ENCODE measurements at places on chromosomes 1 and 21. TPM values are rescaled to one million over a fixed set of nuclear protein-coding genes. Genes with fewer than 3 reads are reported as not detected.

DNA sequence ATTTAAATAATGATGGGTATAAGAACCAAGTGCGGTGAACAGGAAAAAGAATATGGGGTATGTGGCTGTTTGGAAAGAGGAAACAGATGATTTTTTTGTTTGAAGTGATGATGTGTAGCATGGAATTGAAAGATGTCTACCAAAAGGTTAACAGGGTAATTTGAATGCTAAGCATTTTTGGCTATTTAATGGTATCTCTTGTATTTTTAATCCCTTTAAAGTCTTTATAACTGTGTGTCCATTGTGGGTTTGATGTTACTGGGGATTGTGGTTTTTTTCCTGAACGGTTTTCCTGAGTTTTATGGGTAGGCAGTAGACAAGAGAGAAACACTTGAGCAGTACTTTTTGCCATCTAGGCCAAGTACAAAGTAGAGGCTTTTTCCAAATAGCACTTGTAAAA lies 63.2 kb downstream of the PRDM2 start:
- no peak for DNase-seq

DNA sequence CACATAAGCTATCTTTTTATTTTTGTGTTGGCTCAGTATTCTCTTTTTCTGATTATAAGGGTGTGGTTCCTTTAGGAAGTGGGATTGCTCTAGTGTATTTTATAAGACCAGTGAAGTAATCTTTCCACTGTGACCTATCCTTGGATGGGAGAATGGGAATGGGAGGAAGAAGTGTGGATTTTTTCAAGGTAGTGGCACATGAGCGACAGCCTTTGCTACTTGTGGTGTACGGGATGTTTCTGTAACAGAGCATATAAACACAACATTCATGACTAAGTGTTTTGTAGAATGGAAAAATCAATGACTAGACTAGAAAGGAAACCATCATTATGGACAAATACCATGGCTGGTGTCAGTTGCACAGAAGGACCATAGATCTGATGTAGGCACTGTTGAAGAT lies 209.6 kb downstream of the GIPC2 start:
- DNase-seq = no peak

DNA sequence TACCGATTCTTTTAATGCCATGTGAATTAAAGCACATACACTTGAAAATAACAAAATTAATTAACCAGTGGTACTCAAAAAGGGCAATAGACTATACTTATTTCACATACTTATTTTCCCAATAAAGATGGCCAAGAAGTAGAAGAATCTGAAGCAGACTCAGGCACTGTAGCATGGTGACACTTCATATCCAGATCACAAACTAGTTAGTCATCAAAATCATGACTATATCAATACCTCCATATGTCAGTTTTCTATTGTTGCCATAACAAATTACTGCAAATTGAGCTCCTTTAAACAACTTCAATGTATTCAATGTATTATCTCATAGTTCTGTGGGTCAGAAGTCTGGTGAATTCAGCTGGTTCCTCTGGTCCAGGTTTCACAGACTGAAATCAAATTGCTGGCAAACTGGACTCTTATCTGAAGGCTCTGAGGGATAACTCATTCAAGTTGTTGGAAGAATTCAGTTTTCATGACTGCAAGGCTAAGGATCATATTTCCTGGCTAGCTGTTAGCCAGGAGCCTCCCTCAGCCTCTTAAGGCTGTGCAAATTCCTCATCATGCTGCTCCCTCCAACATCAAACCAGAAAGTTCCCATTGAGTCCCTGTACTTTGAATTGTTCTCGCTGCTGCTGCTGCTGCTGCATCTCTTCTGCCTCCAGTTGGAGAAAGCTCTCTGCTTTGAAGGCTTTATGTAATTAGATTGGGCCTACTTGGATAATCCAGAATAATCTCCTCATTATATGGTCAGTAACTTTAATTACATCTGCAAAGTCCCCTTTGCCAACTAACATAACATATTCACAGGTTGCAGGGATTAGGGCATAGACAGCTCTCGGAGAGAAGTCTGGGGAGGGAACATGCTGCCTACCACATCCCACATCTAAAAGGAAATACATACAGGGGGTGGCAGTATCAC lies 91.5 kb downstream of the MRPL39 start:
- no peak for DNase-seq

- no peak for DNase-seq
Observed at GRCh38 chr1:77565321-77565720, 117.1 kb downstream of the ZZZ3 start.

MRPL55 gene
- polyA plus RNA-seq = 158 TPM

DNA sequence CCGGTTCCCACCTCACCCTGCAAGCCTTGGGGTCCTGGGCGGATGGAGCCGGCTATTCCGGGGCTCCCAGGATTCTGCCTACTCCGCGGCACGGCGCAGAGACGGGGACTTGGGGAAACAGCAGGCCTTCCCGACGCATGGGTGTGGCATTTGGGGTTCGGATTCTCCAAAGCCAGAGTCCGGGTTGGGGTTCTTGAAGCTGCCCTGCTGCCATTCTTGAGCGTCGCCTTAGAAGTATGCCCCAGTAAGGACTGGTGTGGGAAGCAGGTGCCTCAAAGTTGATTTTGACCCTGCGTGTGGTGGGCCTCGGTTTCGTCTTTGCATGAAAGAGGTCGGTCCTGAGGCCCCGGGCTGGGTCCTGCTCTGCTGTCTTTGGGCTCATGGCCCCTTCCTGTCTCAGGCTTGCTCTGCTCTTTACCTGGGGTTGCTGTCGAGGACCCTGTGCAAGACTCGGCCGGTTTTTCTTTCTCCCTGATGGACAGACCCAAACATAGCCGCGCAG lies 696 bp downstream of the GUK1 start:
- no peak for DNase-seq

DNA sequence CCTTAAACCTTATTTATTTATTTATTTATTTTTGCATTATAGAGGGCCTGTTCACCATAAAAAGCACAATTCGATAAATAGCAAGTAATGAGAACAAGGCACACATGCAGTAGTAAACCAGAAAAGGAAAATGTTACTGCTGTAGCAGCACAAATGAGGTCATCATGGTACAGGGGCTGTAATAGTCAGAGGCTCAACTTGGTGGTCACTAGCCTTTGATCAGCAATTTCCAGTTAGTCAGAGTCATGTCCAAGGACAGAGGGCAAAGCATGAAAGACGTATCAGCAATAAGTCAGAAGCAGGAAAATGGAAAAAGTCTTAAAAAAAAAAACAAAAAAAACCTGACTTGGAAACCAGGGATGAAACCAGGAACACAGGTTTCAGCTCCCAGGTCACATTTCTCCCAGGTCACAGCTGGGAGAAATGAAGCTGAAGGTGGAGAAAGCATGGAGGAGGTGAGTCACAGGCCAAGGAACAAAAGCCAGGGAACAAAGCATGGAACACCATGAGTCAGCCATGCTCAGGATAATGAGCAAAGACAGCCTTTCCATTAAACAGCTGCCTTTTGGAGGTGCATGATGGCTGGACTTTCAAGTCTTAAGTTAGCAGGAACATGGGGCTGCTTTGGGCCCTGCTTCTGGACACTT lies 556.3 kb downstream of the LTN1 start:
- no peak for DNase-seq

FOXD2 gene
- polyA plus RNA-seq = 0.13 TPM

GRCh38 chr1:102970496-102971078 lies 137.7 kb downstream of the COL11A1 start:
- DNase-seq = no peak

- DNase-seq = no peak
Observed at GRCh38 chr1:34884536-34884935, 25.0 kb upstream of the SMIM12 start.

KCNE2 gene
- 235 TPM for polyA plus RNA-seq

FCRL4 gene
- not detected for polyA plus RNA-seq

DNA sequence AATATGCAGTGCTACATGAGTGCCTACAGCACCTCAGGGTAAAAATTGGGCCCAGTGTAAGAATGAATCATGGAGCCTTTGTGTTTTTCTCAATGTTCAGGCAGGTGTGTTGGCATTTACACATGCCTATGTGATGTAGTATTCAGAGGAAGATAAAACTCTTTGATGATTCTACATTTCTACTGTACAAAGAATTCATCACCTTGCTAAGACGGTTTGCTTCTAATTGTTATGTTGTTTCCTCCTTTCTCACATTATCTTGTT lies 867.3 kb downstream of the TTLL7 start:
- DNase-seq = no peak

LMX1A gene
- polyA plus RNA-seq = not detected

FAM177B gene
- polyA plus RNA-seq = 5.9 TPM

DNA sequence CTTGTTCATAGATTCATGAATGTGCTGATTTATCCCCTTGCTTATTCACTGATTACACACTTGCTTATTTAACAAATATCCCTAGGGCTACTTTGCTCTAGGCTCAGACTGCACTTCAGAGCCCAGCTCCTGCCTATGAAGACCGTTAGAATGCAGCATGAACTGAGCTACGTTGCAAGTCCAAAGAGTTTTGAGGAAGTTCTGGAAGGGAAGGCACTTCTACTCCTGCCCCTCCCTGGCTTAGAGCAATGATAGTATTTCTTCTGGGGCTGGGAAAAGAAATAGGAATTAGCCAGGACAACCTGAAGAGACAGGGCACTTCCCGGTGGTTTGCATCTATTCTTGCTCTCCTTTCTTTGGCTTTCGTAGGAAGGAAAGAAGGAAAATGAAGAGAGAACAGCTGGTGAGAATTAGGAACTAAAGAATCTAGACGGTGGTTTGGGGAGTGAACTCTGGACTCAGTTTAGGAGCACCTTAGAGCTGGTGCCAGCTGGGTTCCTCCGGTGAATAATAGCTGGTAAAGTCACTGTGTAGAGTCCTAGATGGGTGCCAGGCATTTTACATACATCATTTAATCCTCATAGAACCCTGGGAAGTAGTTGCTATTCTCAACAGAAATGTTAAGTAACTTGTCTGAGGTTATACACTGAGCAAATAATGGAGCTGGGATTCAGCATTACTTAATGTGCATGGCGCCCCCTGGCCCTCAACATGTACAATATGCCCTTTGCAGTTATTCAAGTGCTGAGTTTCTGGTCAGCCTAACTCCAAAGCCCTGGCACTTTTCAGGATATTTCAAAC lies 65.9 kb downstream of the NDUFS5 start:
- peak; percentile 92 for DNase-seq

PCBP3 gene
- polyA plus RNA-seq = 1.8 TPM

GRCh38 chr1:32474954-32475353 lies 10.1 kb downstream of the ZBTB8B start:
- no peak for DNase-seq

KIF21B gene
- polyA plus RNA-seq = 0.31 TPM

ERG gene
- 3.8 TPM for polyA plus RNA-seq

DNA sequence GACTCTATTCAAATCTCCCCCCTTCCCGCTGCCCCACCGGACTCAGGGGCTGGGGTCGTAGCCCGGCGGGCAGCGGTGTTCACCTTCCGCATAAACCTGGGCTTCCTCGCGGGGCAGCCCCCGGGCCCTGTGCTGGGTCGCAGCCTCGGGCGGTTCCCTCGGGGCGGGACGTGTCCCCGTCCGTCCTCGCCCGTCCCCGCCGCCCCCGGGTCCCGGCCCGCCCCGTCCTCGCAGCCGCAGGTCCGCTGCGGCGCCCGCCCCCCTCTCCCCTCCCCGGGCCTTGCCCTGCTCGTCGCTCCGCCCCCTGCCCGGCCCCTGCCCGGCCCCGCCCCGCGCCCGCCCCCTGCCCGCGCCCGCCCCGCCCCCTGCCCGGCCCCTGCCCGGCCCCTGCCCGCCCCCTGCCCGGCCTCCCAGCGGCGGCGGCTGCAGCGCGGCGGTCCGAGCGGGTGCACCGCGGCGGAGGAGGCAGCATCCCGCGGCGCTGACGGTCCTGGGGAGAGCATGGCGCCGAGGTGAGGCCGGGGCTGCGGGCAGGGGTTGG lies at the start of gene COL18A1:
Gene COL18A1 (plus strand): TSS at position 436 of the 541 bp plus-strand sequence. CDS start 66 bp downstream, at position 502.
- DNase-seq = peak; percentile 52

- DNase-seq = no peak
Observed at GRCh38 chr21:44889625-44890337, 16.3 kb upstream of the PTTG1IP start.

DHRS3 gene
- polyA plus RNA-seq = 62.2 TPM

GRCh38 chr1:201128962-201129361 lies 2.0 kb upstream of the ASCL5 start:
- DNase-seq = no peak

DNA sequence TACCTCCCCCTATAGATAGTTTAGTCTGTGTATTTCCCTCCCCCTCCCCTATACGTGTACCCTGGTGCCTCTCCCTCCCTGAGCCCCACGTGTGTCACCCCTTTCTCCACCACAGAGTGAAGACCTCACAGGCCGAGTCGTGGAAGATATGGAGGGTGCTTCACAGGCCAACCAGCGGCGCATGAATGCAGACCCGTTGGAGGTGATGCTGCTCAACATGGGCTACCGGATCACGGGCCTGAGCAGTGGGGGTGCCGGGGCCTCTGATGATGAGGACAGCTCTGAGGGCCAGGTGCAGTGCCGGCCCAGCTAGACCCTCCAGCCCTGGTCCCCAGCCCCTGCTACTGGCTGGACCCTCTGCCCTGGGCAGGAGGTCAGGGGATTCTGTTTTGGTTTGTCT lies 15.9 kb upstream of the TMEM222 start:
- DNase-seq = no peak

CNKSR1 gene
- 13.3 TPM for polyA plus RNA-seq

UBR4 gene
- polyA plus RNA-seq = 41.9 TPM

DNA sequence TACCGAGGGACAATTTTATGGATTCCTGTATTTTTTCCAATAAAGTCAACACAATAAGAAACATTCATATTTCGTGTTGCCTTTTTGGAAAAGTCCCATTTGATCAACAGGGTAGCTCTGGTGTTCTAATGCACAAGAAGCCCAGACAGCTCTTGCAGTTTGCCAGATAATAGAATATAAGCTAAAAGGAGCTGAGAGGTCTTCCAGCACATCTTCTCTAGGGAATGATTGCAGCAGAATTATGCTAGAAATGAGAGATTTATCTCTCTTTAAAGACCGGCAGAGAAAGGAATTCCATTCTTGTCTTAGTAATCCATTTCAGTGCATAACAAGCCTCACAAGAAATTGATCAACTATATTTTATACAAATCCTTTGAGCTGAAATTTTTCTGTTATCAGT lies 25.0 kb upstream of the DDX59 start:
- peak; percentile 12 for DNase-seq

GABRD gene
- polyA plus RNA-seq = 0.95 TPM

DNA sequence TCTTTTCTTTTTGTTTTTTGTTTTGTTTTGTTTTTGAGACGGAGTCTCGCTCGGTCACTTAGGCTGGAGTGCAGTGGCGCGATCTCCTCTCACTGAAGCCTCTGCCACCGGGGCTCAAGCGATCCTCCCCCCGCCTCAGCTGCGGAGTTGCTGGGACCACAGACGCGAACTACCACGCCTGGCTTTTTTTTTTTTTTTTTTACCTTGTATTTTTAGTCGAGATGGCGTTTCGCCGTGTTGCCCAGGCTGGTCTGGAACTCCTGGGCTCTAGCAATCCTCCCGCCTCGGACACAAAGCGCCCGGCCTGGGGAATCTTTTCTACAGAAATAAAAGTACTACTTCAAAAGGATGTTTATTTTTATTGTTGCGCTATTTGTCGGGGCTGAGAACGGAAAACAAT lies 1.1 kb upstream of the SETDB1 start:
- peak; percentile 10 for DNase-seq

Data from stomach (tissue), 19 donors.